ENCODE measurements at places on chromosomes 5 and 9.

DNA sequence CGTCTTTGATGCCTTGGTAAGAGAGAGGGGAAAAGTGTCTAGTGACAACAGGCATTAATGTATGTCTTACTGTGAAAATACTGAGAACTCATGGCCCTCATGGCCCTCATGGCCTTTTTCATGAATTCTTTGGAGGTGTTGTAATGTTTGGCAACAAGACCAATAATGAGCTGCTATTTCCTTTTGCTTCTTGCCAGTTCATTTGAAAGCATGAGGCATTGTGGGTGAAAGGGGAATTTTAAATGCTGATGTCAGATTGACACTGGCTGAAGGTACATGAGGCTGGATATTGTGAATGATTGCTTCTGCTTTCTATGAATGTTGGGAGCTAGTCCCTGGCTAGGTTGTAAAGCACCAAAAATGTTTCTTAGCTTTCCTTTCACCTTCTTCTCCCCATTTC lies 79.2 kb downstream of the DOCK2 start:
- DNase-seq, result no peak

DNA sequence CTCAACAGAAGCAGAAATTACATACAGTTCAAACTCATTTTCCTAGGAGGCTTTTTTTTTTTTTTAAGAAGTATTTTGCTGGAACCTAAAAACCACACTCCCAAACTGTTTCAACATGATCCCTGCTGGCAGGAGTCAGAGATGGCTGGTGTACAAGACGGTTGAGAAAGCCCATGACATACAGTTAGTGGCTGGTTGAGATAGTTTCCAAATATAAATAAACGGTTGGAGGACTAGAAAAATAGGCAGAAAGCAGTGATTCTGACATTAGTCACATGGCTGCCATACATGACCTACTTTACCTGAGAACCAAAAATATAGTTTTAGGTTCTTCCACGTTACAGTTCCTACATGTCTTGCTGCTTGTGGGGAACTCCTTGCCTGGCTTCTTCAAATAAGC lies 31.7 kb upstream of the BASP1 start:
- no peak for DNase-seq

DNA sequence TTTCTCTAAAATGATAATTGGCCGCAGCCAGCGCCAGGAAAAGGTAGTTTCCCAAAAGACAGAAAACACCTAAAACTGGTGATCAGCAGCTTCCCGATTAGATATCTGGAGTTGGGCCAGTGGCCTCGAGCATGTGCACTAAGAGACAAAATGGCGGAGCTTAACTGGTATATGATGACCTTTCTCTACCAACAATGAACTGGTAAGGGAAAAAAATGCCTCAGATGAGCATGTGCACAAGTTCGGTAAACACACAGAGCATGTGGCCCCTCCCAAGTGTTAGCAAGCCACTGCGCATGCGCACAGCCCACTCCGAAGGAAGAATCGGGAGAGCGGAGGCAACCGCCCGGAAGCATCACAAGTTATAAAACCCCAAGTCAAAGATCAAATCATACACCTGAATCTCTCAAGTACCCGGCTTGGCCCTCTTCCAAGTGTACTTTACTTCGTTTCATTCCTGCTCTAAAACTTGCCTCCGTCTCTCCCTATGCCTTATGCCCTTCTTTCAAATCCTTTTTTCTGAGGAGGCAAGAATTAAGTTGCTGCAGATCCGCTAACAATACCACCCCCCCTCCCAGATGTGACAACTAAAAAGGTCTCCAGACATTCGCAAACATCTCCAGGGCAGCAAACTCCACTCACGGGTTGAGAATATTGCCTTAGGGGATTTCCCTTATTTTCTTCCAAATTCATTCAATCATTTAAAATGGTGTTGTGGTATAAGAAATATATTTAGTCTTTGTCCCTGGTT lies 15.0 kb upstream of the PTBP3 start:
- DNase-seq, result no peak

- DNase-seq, result no peak
These were observed 1.1 kb downstream of the RICTOR start for GRCh38 chr5:39072925-39073766.

GRCh38 chr5:139884144-139884543 lies 88.5 kb downstream of the PSD2 start:
- no peak for DNase-seq

- no peak for DNase-seq
These were observed 94.8 kb downstream of the RCL1 start for GRCh38 chr9:4887556-4887955.

DNA sequence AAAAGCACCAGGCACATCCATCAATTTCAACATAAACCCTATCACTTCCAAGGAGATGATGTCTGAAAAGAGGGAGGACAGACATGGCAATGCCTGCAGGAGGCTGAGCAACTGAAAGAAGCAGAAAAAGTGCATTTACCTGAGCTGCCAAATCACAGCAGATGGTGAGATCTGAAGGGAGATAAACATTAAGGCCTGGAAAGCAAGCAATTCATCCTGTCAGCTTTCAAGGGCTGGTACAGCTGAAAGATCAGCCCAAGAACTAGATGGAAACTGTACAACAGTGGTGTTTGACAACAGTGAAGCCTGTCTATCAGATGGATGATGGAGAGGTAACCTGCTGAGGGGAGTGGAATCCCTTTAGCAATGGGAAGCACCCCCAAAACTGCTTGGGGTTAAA lies 433.2 kb upstream of the ZNF608 start:
- no peak for DNase-seq

GRCh38 chr9:26888271-26888670 lies 4.3 kb downstream of the CAAP1 start:
- no peak for DNase-seq

All from cortex of kidney (tissue), 1 donor.